ENCODE measurements at places on chromosomes 1 and 21.

DNA sequence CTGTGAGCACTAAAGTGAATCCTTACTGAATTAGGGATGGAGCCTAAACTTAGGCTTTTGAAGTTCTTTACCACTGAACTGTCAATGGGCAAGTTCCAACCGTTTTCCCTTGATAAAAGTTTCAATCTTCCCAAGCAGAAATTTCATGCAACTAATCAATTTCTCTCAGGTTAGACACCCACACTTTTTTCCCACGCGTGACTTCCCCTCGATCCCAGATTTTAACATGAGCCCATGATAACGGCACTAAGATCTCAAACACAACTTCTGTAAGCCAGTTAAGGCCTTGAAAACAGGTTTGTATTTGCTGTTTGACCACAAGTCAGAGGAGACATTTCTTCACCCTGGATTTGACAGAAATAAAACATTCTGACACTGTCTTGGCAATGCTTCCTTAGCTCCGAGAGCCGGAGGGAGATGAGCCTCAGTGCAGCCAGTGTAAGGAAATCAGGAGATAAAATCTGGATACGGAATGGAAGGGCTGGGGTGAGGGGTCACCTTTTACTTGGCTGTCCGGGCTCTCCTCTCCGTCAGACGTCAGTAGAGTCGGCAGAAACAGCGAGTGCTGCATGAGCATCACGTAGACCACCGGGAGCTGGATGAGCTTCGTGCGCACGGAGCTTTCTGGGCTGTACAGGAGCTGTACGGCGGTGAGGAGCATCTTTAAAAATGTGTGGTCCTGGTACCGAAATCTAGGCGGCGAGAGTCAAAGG is 39.7 kb downstream of the MRAP start:
- H3K4me1 ChIP-seq = no peaks in the 10 kb centered on the region
- peaks cover 64% of the 10 kb centered on the region for H3K36me3 ChIP-seq
- no peak for DNase-seq

DNA sequence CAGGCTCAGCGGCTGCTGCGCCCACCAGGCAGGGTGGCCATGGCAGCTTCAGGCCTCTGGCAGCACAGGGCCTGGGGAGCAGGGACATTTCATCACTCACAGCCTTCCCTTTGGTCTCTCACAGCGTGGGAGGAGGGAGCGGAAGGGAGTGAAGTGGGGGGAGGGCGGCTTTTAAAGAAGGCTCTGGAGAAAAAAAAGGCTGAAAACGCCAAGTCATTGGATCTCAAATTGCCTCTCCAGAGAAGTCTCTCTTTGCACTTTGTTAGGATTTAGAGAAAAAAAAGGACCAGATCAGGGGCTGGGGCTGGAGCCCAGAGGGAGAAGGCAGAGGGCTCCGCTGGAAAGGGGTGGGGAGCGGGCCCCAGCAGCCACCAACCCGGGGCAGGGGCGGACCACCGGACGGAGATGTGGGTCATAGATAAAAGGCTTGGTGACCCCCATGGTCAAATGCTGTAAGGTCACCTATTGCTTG is 209.9 kb downstream of the GRIK3 start:
- no peak for DNase-seq
- no peaks in the 10 kb centered on the region for H3K27me3 ChIP-seq
- no peak overlapping the region for H3K27ac ChIP-seq
- no peaks in the 10 kb centered on the region for H3K4me1 ChIP-seq
- H3K4me3 ChIP-seq = no peak overlapping the region
- H3K36me3 ChIP-seq = no peaks in the 10 kb centered on the region

DNA sequence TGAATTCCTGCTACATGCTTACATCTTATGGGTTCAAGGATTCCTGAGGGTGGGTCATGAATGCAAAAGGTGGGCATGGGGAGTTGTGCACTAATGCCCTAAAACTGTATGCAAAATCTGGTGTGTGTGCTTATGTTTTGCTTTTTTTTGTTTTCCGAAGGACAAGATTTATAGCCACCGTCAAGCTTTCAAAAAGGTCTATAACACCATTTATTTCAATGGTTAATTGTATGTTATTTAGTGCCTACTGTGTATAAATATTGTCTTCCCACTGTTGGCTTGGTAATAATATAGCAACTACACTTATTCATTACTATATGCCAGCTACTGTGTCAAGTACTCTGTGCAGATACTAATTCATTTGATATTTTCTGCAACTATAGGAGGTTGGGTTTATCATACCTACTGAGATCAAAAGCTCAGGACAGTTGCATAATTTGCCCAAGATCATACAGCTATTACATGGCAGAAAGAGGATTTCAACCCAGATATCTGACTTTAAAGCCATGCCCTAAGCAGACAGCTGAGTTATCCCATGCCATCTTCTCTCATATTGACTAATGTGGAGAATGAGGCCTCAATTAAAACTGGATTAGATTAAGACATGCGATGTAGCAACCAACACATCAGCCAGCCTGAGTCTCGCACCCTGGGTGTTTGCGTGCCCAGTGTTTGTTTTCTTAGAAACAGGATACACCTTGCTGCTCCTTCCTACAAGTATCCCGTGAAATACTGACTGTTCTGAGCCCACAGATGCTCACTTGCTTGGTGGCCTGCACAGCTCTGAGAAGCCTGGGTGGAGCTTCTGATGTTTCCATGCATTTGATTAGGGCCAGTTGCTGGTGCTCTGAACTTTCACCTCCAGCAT is 34.6 kb downstream of the GADD45A start:
- no peak overlapping the region for H3K27ac ChIP-seq
- no peaks in the 10 kb centered on the region for H3K36me3 ChIP-seq
- no peaks in the 10 kb centered on the region for H3K4me1 ChIP-seq
- H3K27me3 ChIP-seq = no peaks in the 10 kb centered on the region

DNA sequence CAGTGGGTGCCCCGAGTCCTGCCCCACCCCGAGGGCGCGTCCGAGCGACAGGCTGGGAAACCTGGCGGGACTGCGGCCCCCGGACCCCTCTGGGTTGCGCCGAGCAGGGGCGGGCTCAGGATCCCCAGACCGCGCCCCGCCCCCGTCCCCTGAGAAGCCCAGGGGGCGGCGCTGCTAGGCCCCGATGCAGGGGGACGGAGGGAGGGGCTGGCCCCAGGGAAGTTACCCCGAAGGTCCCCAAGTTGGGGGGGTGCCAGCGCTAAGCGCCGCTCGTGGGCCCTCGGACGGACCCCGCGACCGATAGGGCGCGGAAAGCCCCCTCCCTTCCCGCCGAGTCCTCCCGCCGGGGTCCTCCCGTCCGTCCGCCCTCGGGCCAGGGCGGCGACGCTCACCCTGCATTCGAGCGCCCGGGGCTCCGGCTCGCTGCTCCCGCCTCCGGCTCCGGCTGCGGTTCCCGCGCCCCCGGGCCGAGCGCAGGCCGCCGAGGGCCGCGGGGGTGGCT is 414 bp downstream of the GPR153 start:
- no peaks in the 10 kb centered on the region for H3K36me3 ChIP-seq
- H3K27ac ChIP-seq = no peak overlapping the region
- peaks cover 3% of the 10 kb centered on the region for H3K4me1 ChIP-seq
- H3K27me3 ChIP-seq = peaks cover 11% of the 10 kb centered on the region

DNA sequence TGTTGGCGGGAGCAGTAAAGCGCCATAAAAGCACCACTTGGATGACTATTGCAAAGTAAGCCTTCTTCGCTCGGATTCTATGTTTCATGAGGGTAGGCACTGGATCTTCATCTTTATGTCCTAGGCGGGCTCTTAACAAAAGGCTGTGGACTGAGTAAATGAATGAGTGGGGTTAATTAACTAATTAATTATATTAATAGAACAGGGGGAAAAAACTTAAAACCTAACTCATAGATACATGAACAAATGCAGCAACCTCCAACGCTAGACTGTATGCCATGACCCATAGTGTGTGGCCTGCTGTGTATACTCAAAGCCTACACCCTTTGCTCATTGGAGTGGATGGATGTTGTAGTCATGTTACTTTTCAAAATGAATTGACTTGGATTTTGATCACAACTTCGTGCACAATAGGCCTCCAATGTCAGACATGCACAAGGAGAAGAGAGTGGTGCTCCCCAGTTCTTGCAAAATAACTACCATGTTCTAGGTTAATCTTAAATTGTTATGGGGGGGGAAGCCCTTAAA is 417 bp upstream of the GFI1 start:
- peak overlapping the region; percentile 90 for H3K4me3 ChIP-seq
- peaks cover 36% of the 10 kb centered on the region for H3K4me1 ChIP-seq
- peak overlapping the region; percentile 69 for H3K27ac ChIP-seq
- DNase-seq = no peak

- H3K4me1 ChIP-seq = peaks cover 57% of the 10 kb centered on the region
- peaks cover 5% of the 10 kb centered on the region for H3K36me3 ChIP-seq
- DNase-seq = no peak
- peak overlapping the region; percentile 99 for H3K27ac ChIP-seq
- no peaks in the 10 kb centered on the region for H3K27me3 ChIP-seq
Measured at GRCh38 chr1:27137544-27138075, 17.3 kb downstream of the SLC9A1 start.
